A549 treated with ZK216348 at 1 μM for 4 hours (cell line): ENCODE measurements at places on chromosomes 1 and 21. TPM values are rescaled to one million over a fixed set of nuclear protein-coding genes. Genes with fewer than 3 reads are reported as not detected.

The SYCP1 gene
- total RNA-seq, result not detected in 5 replicates

The OR2W3 gene
- total RNA-seq, result not detected in 5 replicates

The OR6K3 gene
- total RNA-seq, result not detected in 5 replicates

The FCRL4 gene
- total RNA-seq, result not detected in 5 replicates

The CIART gene
- total RNA-seq, result 0.88 to 1.6 TPM (median 1.1 TPM) in 5 replicates

The CEP85 gene
- total RNA-seq, result 10.8 to 13.9 TPM (median 12.3 TPM) in 5 replicates

The B3GALT5 gene
- total RNA-seq, result 0.12 to 0.29 TPM (median 0.22 TPM) in 5 replicates

The HHAT gene
- 1.6 to 2.3 TPM (median 1.7 TPM) in 5 replicates for total RNA-seq

The LRRC53 gene
- not detected in 5 replicates for total RNA-seq
